ENCODE measurements at places on chromosomes 7 and 10.

DNA sequence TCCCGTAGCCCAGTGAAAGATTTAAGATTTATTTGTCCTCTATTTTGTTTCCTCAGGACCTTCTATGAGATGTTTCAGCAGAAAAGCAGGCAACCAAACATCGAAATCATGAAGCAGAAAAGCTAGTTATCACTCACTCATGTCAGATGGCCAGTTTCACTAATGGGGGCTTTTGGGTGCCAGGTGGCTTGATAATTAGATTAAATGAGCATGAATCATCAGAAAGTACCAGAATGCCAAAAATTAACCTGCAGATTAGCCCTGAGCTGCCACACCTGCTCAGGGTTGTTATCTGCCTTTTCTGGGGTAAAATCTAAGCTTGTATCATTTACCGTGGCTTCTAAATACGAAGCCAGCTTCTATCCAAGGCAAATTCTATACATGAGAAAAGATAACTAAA is 1017.5 kb downstream of the XPNPEP1 start:
- DNase-seq, result no peak

GRCh38 chr10:68756246-68756645 is 35.2 kb downstream of the CCAR1 start:
- DNase-seq, result no peak

- DNase-seq, result peak; percentile 75
Measured at GRCh38 chr10:62454687-62455397, 80.7 kb downstream of the ZNF365 start.

DNA sequence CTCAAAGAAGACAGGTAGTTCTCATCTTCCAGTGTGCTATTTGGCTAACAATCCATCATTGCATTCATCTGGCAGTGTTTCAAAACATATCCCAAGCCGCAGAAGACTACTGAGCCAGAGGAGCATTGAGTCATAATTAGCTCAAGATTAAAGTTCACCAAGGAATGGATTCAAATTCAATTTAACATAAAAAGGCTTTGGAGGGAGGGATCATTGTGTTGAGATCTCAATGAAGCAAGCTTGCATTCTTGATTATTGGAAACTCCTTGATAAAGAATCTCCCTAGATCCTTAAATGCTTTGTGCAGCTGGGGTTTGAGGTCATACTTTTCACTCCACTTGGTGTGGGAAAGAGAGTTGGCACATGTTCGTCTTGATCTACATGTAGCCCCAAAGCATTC is 142.8 kb upstream of the SEMA3A start:
- peak; percentile 74 for DNase-seq

DNA sequence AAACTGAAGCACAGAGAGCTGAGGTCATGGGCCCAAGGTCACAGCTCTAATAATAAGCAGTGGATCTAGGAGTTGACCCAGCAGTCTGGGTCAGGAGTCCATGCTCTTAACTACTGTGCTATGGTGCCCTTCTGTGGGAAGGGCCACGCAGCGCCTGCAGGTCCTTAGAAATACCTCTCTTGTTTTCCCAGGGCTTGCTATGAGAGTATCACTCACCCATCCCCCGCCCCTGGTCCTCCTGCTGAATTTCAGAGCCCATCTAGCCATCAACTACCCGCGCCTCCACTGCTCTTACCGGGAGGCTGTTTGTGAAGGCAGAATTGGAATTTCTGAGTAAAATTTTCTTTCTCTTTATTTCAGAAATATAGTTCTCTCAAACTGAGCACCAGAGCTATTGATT is 27.3 kb upstream of the CRHR2 start:
- DNase-seq, result no peak

All from choroid plexus epithelial cell (primary cell).